B cell (primary cell): ENCODE measurements at places on chromosomes 3 and 15. TPM values are rescaled to one million over a fixed set of nuclear protein-coding genes. Genes with fewer than 3 reads are reported as not detected.

DNA sequence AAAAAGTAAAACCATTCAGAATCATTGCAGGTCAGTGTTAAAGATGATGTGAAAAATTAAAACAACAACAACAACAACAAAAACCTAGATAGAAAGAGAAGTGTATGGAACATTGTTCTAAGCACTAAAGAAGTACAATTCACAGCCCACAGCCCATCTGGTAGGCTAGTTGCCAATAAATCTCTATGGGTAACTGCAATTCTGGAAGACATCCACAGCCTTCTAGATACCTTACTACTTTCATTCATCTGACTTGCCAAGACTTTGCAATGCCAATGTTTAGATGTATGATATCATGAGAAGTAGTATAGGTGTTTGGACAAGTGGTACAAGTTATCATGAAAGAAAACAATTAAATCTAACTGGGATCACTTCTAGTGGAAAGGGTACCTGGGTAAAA is 198.6 kb downstream of the VGLL3 start:
- DNase-seq, result no peak
- no peaks in the 10 kb centered on the region for H3K27me3 ChIP-seq
- H3K36me3 ChIP-seq, result no peaks in the 10 kb centered on the region
- no peaks in the 10 kb centered on the region for H3K4me1 ChIP-seq
- H3K27ac ChIP-seq, result no peak overlapping the region
- H3K4me3 ChIP-seq, result no peak overlapping the region

DNA sequence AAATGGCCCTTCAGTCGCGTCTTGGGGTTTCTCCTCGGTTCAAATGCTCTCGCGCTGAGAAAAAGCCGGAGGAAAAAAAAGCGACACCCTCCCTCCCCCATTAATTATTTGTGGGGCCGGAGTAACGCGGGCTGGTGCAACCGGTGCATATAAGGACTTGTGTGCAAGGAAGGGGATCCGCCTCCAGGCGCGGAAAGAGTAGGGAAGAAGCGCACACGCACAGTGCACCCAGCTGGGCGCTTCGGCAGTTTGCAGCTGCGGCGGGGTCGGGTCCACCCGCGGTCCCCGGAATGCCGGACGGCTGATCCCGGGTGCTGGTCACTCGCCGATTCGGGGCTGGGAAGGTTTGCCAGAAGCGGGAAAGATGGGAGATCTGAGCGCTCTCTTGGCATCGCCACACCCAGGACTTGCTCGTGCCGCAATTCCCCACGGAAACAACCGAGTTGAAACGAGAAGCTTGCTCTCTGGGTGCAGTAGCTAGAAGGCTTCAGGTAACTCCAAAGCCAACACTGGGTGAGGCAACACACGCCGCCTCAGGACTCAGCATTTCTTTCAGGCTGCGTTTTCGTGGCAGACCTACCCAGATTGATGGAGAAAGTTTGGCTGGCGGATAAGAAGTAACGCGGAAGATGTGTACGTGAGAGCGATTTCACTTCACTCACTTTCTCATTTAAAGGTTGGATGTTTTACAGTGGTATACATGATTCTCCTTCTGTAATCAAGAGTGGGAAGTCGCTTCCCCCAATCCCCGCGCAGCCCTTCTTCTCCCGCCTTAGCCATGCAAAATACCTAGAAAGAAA is 720 bp upstream of the TNIK start:
- peak overlapping the region; percentile 71 for H3K4me3 ChIP-seq
- H3K27me3 ChIP-seq, result peaks cover 5% of the 10 kb centered on the region
- peaks cover 27% of the 10 kb centered on the region for H3K4me1 ChIP-seq
- no peak for DNase-seq
- no peak overlapping the region for H3K27ac ChIP-seq
- no peaks in the 10 kb centered on the region for H3K36me3 ChIP-seq

DNA sequence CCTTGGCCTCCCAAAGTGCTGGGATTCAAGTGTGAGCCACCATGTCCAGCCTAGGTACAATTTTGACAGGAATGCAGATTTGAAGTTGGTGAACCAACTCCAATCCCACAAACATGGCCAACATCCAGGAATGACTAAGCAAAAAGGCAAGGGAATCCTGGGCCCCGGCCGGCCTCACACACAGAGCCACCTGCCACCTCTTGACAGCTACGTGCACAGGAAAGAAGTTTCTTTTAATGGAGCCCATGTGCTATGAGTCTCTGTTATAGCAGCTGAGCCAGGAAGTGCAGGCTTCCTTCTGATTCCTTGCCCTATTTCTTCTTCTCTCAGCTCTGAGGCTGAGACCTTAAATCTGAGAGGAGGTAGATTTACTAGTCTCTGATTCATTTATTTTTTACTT is 8.8 kb downstream of the TMEM40 start:
- H3K27me3 ChIP-seq, result no peaks in the 10 kb centered on the region
- no peaks in the 10 kb centered on the region for H3K36me3 ChIP-seq
- H3K4me3 ChIP-seq, result no peak overlapping the region
- H3K4me1 ChIP-seq, result peaks cover 26% of the 10 kb centered on the region
- H3K27ac ChIP-seq, result peak overlapping the region; percentile 8
- no peak for DNase-seq

- no peaks in the 10 kb centered on the region for H3K36me3 ChIP-seq
- H3K27me3 ChIP-seq, result no peaks in the 10 kb centered on the region
- no peaks in the 10 kb centered on the region for H3K4me1 ChIP-seq
- no peak overlapping the region for H3K27ac ChIP-seq
These were observed 117.3 kb upstream of the PLXND1 start for GRCh38 chr3:129723558-129724324.

GRCh38 chr3:182814419-182815062 is 21.2 kb downstream of the ATP11B start:
- H3K4me3 ChIP-seq, result no peak overlapping the region
- H3K36me3 ChIP-seq, result no peaks in the 10 kb centered on the region
- no peak for DNase-seq
- no peak overlapping the region for H3K27ac ChIP-seq
- H3K27me3 ChIP-seq, result no peaks in the 10 kb centered on the region
- no peaks in the 10 kb centered on the region for H3K4me1 ChIP-seq

- no peaks in the 10 kb centered on the region for H3K27me3 ChIP-seq
- H3K27ac ChIP-seq, result no peak overlapping the region
- no peak for DNase-seq
- H3K4me3 ChIP-seq, result no peak overlapping the region
These were observed 386.7 kb downstream of the UNC13C start for GRCh38 chr15:54364961-54365360.

GRCh38 chr3:54932606-54933005 is 4.7 kb upstream of the LRTM1 start:
- DNase-seq, result no peak
- H3K4me1 ChIP-seq, result no peaks in the 10 kb centered on the region
- H3K27me3 ChIP-seq, result no peaks in the 10 kb centered on the region
- H3K4me3 ChIP-seq, result no peak overlapping the region
- H3K27ac ChIP-seq, result no peak overlapping the region
- H3K36me3 ChIP-seq, result no peaks in the 10 kb centered on the region

Gene ACTC1
- total RNA-seq, result not detected in 2 replicates

Gene MGA
- 77.2 and 79.7 TPM in 2 replicates for total RNA-seq

Gene ADGRG7
- total RNA-seq, result not detected in 2 replicates

Gene MME
- 11.2 and 11.5 TPM in 2 replicates for total RNA-seq

Gene PPP2R3A
- total RNA-seq, result 0.22 and 0.39 TPM in 2 replicates

Gene GADL1
- total RNA-seq, result not detected in 2 replicates

Gene AQP9
- total RNA-seq, result not detected in 2 replicates
